ENCODE measurements at places on chromosomes 7 and 10. TPM values are rescaled to one million over a fixed set of nuclear protein-coding genes. Genes with fewer than 3 reads are reported as not detected.
A peak's percentile ranks its signal among the peaks of the same experiment; 100 is the strongest.

- peak; percentile 59 for DNase-seq
Observed at GRCh38 chr7:40419806-40420205, 285.0 kb downstream of the SUGCT start.

ING3 gene
- 16.4 TPM for total RNA-seq

CCL24 gene
- 0.13 TPM for total RNA-seq

GRCh38 chr10:63376560-63377304, 89.0 kb downstream of the JMJD1C start:
- DNase-seq, result no peak

DNA sequence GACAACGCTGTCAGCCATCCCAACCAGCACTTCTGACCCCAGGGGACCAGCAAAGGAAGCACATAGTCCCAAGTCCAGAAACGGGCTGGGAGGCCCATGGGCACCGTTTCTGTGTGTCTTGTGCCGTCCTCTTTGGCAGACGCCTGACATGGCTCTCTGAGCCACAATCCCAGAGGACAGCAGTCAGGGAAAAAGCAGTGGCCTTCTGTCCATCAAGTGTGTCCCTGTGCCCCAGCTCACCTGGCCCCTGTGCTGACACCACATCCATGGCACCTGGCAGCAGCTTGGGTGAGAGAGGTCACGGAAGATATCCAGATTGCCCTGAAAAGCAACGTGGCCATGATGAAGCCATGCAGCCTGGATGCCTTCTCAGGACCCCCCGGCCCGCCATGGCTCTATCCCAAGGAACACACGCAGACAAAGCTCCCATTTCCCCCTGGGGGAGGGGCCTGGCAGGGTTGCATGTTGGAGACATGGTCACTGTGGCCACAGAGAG, 38.1 kb upstream of the ANTXRL start:
- DNase-seq, result peak; percentile 18

GRCh38 chr7:33536398-33537103, 368.8 kb upstream of the BMPER start:
- no peak for DNase-seq

DNA sequence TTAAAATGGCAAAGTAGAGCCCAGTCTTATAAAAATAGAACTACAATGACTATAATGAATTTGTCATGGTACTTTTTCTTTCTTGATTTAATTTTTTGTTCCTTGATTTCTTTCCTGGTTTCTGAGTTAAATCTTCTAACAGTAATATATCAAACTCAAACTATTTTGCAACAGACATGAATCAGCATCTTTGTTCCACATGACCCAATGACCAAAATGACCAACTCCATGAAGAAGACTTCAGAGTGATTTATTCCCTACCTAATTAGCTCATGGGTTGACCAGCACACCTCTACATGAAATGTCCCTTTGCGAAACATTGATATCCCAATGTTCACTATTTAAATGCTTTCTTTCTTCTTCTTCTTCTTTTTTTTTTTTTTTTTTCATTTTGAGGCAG, 30.9 kb downstream of the NMT2 start:
- no peak for DNase-seq

FAM20C gene
- 24.0 TPM for total RNA-seq

CD36 gene
- total RNA-seq, result 300 TPM

DNA sequence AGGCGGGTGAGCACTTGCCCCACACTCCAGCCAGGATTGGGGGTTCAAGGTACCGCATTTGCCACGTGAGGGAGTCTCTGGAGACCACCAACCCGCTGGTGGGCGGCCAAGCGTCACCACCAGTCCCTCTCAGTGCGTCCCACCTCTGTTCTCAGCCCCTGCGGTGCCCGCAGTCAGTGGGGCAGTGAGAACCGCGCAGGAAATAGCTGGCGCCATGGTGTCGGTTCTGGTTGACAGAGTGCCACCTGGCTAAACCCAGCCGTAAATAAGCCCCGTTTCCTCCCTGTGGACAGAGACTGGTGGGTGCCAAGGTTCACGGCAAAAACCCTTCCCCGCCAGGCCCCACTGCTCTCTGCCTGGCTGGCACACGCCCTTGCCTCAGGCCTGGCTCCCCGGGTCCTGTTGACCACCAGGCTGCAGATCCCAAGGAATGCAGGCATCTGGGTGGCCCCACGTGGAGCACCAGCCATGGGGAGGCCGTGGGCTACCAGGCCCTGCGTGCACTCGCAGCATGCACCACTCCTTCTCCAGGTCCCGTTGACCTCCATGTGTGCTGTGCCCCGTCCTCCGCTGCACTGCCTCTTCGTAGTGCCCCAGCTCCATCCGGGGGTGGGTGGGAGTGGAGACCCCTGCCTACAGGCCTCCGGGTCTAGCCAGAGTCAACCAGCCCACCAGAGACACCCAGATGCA, 140.0 kb downstream of the LHPP start:
- no peak for DNase-seq

GATA3 gene
- 0.18 TPM for total RNA-seq

DNA sequence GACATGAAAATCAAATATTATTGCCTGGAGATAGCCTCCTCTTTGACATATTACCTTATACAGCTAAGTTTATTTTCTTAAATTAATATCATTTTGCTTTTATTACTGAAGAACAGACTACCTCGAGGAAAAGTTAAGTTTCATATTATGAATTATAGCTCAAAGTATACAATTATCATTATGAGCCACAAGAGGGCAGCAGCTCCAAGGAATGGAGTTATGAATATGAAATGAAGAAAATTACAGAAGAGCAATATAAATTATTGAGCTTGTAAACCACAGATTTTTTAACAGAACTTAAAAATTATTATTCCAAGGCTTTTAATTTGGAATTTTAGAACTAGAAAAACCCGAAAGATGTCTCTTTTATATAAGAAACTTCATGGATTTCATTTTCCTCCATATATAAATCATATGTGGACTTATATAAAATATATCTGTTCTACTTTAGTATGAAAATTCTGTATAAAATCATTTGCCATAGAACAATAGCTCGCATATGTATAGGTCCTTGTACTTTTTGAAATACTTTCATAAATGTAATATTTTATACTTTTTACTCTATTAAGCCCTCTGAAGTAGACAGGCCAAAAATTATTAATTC, 40.1 kb downstream of the IQUB start:
- peak; percentile 48 for DNase-seq

GRCh38 chr7:132764762-132765161, 188.5 kb upstream of the PLXNA4 start:
- no peak for DNase-seq

DNA sequence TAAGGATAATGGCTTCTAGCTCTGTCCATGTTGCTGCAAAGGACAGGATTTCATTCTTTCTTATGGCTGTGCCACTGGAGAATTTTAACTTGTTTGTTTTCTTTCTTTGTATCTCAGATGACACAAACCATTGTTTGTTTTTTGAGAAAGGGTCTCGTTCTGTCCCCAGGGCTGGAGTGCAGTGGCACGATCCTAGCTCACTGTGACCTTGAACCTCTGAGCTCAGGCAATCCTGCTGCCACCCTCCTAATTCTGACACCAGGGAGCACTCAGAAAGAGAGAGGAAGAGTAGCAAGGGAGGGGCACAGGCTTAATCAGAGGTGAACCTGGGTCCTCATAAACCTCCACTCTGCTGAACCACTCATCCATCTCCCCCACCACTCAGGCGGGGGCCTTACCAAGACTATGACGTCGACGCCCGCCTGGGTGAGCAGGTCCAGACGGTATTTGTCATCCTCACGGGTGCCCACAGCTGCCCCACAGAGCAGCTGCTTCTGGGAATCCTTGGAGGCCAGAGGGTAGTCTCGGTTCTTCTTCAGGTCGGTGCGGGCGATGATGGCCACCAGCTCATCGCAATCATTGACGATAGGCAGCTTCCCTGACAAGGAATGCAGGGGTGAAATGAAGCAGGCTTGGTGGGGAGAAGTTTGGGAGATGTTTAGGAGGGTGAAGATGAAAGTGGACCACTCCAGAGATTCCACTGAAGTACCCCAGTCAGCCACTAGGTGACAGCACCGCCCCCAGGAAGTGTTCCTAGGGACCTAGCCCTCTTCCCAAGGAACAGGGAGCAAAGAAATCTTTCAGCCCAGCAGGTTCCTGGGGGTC, 11.6 kb downstream of the IMPDH1 start:
- DNase-seq, result peak; percentile 46

DNA sequence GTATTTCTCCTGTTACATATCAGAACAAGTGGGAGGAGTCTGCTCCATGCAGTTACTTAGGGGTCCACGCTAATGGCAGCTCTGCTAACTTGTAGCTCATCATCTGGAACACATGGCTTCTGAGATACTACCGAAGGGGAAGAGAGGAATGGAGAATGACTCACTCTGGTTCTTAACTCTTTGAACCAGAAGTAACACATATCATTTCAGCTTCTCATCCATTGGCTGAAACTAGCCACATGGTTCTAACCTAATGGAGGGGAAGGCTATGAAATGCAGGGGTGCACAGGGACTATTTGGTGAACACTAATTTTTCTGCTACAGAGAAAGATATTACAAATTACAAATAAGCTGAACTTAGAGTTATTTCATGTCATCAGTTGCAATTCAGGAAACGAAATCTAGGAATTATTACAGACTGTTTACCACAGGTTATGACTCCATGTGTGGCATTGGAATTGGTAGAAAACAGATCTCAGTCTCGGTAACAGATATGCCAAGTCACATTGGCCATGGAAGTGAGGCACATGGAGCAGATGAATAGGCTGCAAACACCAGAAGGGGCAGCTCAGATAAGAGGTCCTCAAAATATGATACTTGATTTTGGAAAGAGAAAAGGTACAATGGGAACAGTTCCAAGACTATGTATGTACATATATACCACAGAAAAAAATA, 9.4 kb upstream of the KAT6B start:
- no peak for DNase-seq

GRCh38 chr7:4479367-4480039, 202.6 kb upstream of the FOXK1 start:
- DNase-seq, result peak; percentile 46

SLC16A12 gene
- 1.2 TPM for total RNA-seq
